ENCODE measurements at places on chromosomes 3 and 15. TPM values are rescaled to one million over a fixed set of nuclear protein-coding genes. Genes with fewer than 3 reads are reported as not detected.
A peak's percentile ranks its signal among the peaks of the same experiment; 100 is the strongest.

- peaks cover 6% of the 10 kb centered on the region for H3K4me1 ChIP-seq
- no peaks in the 10 kb centered on the region for H3K27me3 ChIP-seq
- no peak overlapping the region for H3K27ac ChIP-seq
- no peak overlapping the region for H3K4me3 ChIP-seq
- DNase-seq: no peak
These were observed 42.3 kb upstream of the LRRFIP2 start for GRCh38 chr3:37216597-37217097.

DNA sequence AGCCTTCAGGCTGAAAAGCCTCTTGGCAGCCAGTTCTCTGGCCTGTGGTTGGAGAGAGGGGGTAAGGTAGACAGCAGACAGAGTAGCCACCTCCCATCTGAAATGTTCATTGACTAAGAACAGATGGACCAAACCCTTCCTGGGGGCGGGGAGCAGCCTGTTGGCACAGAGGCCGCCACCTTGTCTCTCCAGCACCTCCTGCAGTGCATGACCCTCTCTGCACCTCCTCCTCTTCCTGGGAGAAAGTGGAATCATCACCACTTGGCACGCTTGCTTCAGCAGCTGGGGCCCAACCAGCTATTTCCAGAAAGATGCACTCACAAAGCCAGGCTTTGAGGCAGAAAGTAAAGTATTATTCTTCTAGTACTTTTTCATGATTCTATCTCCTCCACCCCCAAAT, 313.4 kb upstream of the CHRM5 start:
- H3K27me3 ChIP-seq: no peaks in the 10 kb centered on the region
- no peaks in the 10 kb centered on the region for H3K36me3 ChIP-seq
- no peak for DNase-seq
- no peak overlapping the region for H3K27ac ChIP-seq
- no peak overlapping the region for H3K4me3 ChIP-seq

DNA sequence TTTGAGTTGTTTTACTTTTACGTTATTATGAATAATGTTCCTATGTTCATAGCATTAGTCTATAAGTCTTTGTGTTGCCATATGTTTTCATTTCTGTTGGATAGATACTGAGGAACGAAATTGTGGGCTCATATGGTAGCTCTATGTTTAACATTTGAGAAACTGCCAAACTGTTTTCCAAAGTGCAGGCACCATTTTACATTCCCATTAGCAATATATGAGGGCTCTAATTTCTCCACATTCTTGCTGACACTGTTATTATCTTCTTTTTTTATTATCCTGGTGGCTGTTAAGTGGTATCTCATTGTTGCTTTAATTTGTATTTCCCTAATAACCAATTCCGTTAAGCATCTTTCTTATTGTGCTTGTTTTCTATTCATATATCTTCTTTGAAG, 1.8 kb upstream of the PIK3R4 start:
- peaks cover 2% of the 10 kb centered on the region for H3K27me3 ChIP-seq
- H3K36me3 ChIP-seq: peaks cover 8% of the 10 kb centered on the region
- no peak overlapping the region for H3K4me3 ChIP-seq
- H3K27ac ChIP-seq: peak overlapping the region; percentile 100

The CKMT1A gene
- total RNA-seq: not detected

GRCh38 chr3:60250810-60251209, 1000.4 kb downstream of the FHIT start:
- DNase-seq: no peak
- no peak overlapping the region for H3K4me3 ChIP-seq
- H3K27ac ChIP-seq: no peak overlapping the region
